Urinary bladder (tissue), 4 donors: ENCODE measurements at places on chromosomes 1 and 21. TPM values are rescaled to one million over a fixed set of nuclear protein-coding genes. Genes with fewer than 3 reads are reported as not detected.

DNA sequence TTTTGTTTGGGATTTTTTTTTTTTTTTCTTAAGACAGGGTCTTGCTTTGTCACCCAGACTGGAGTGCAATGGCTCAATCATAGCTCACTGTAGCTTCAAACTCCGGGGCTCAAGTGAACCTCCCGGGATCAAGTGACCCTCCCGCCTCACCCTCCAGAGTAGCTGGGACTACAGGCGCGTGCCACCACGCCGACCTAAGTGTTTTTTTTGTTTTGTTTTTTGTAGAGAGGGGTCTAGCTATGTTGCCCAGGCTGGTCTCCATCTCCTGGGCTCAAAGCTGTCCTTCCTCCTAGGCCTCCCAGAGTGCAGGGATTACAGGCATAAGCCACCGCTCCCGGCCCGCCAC is 776 bp downstream of the HLCS start:
- no peak for DNase-seq

- DNase-seq: no peak
Measured at GRCh38 chr1:77253211-77253610, 28.6 kb upstream of the AK5 start.

DNA sequence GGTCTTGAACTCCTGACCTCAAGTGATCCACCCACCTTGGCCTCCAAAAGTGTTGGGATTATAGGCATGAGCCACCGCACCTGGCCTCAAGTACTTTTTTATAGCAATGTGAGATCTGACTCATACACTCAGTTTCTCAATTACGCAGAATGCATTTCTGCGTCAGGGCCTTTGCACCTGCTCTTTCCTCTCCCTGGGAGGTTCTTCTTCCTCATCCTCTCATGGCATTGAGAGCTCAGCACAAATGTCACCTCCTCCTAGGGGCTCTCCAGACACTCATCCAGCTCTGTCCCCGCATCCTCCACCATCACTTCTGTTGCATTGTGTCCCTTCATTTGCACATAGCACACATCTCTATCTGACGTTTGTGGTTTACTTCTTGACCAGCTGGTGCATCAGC is 418.8 kb downstream of the PTPRU start:
- DNase-seq: no peak

FCRL4 gene
- polyA plus RNA-seq: not detected

DNA sequence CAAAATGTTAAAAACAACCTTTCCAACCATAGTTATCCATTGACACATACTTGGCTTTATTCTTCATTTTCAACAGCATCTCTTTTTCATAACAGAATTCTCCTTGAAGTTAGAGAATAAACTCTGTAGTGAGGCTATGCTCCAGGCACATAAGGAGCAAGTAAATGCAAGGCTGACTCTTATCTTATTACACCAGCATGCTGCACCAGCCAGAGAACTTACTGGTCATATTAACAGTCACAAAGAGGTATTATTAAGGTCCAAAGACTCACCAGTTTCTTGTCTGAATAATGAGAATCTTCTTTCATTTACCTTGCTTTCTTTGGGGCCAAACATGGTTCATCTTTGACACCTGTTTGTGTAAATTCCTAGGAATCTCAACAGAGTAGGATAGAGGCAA is 71.3 kb upstream of the IVNS1ABP start:
- no peak for DNase-seq

- DNase-seq: no peak
Measured at GRCh38 chr1:28925350-28925891, 11.1 kb downstream of the EPB41 start.

GRCh38 chr1:241586905-241587512 is 53.2 kb downstream of the CHML start:
- no peak for DNase-seq
